ENCODE measurements at places on chromosomes 4 and X. TPM values are rescaled to one million over a fixed set of nuclear protein-coding genes. Genes with fewer than 3 reads are reported as not detected.

The RS1 gene
- not detected for total RNA-seq

- H3K27me3 ChIP-seq, result no peaks in the 10 kb centered on the region
- DNase-seq, result no peak
- no peaks in the 10 kb centered on the region for H3K4me1 ChIP-seq
- H3K4me3 ChIP-seq, result no peak overlapping the region
- H3K27ac ChIP-seq, result no peak overlapping the region
Observed at GRCh38 chr4:23163647-23164436, 471.1 kb downstream of the GBA3 start.

- H3K27ac ChIP-seq, result no peak overlapping the region
- no peaks in the 10 kb centered on the region for H3K27me3 ChIP-seq
- no peaks in the 10 kb centered on the region for H3K36me3 ChIP-seq
- DNase-seq, result no peak
Observed at GRCh38 chr4:19026281-19026680, 1004.7 kb upstream of the LCORL start.

The SMIM10L2A gene
- 3.4 TPM for total RNA-seq

GRCh38 chrX:1361275-1361674 is 24.7 kb downstream of the IL3RA start:
- H3K4me1 ChIP-seq, result no peaks in the 10 kb centered on the region
- no peak overlapping the region for H3K4me3 ChIP-seq
- H3K27ac ChIP-seq, result no peak overlapping the region
- peaks cover 13% of the 10 kb centered on the region for H3K36me3 ChIP-seq

DNA sequence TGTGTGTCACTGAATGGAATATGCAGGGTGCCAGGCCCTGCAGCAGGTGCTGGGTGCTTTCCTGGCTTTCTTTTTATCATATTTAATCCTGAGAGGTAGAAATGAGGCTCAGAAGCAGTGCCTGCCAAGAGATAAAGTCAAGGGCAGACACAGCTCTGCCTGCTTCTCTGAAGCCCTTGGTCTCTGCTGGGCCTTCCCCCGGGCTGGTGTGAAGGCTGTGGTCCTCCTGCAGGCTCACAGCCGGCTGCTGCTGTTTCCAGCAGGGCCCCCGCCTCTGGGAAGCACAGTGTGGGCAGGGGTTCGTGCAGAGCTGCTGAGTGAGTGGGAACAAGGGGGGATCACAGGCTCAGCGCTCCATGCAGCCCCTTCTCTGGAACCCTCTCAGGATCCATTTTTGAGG is 49.6 kb downstream of the TBC1D14 start:
- H3K27me3 ChIP-seq, result peaks cover 14% of the 10 kb centered on the region
- H3K4me1 ChIP-seq, result peaks cover 56% of the 10 kb centered on the region
- H3K27ac ChIP-seq, result peak overlapping the region; percentile 55
- H3K4me3 ChIP-seq, result no peak overlapping the region
- no peaks in the 10 kb centered on the region for H3K36me3 ChIP-seq

DNA sequence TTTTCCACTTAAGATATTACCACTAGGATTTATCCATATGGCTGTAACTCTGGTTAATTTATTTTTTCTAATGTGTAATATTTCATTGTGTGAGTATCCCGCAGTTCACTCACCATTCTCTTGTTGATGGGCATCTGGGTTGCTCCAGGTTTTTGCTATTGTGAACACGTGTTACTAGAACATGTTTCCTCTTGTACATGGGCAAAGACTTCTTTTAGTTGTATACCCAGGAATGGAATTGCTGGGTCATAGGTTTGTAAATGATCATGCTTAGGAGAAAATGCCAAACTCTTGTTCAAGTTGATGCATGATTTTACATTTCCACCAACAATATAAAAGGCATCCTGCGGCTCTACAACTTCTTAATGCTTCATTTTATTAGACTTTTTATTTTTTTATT is 26.8 kb downstream of the SYNPO2 start:
- DNase-seq, result no peak
- H3K36me3 ChIP-seq, result no peaks in the 10 kb centered on the region

GRCh38 chr4:18397681-18398390 is 376.3 kb upstream of the LCORL start:
- H3K36me3 ChIP-seq, result no peaks in the 10 kb centered on the region
- H3K27me3 ChIP-seq, result no peaks in the 10 kb centered on the region
- peaks cover 10% of the 10 kb centered on the region for H3K4me1 ChIP-seq
- no peak overlapping the region for H3K4me3 ChIP-seq

DNA sequence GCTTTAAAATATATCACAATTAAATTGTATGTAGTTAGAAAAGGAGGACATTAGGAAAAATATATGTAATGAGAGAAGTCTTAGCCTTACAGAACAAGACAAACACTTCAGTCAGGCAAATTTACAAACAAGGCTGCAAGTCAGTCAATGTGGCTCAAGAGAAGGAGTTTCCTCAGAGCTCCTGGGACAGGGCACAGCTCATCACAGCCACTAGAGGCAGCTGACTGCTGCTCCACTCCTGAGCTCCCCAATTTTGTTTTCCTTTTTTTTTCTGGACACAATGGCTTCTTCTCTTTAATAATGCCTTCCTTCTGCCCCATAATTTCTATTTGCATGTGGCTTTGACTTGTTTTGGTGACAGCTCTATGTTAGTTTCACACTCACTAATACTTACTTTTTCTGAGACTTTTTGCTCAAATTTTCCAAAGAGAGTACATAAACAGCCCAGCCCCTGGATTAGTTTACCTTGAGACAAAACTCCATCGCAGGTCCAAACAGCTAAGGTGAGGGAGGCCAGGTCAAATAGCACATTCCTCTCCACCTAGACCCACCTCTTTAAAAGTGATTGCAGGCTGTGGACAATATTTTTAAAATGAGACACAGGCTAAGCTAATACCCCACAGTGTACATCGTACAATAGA is 850.4 kb upstream of the FRG1 start:
- H3K27ac ChIP-seq, result no peak overlapping the region
- no peak overlapping the region for H3K4me3 ChIP-seq
- H3K36me3 ChIP-seq, result no peaks in the 10 kb centered on the region
- DNase-seq, result peak; percentile 22
- no peaks in the 10 kb centered on the region for H3K4me1 ChIP-seq

The ACSL1 gene
- 31.7 TPM for total RNA-seq

The F8A3 gene
- total RNA-seq, result not detected

GRCh38 chr4:71229477-71230270 is 109.1 kb upstream of the SLC4A4 start:
- H3K4me3 ChIP-seq, result no peak overlapping the region
- peaks cover 2% of the 10 kb centered on the region for H3K4me1 ChIP-seq
- peak; percentile 40 for DNase-seq
- no peaks in the 10 kb centered on the region for H3K36me3 ChIP-seq

GRCh38 chrX:103741879-103742278 is 31.2 kb downstream of the TMEM31 start:
- no peak for DNase-seq
- H3K4me1 ChIP-seq, result no peaks in the 10 kb centered on the region
- H3K4me3 ChIP-seq, result no peak overlapping the region
- H3K36me3 ChIP-seq, result no peaks in the 10 kb centered on the region
- H3K27me3 ChIP-seq, result peaks cover 3% of the 10 kb centered on the region
